ENCODE measurements at places on chromosomes 12 and 14.

DNA sequence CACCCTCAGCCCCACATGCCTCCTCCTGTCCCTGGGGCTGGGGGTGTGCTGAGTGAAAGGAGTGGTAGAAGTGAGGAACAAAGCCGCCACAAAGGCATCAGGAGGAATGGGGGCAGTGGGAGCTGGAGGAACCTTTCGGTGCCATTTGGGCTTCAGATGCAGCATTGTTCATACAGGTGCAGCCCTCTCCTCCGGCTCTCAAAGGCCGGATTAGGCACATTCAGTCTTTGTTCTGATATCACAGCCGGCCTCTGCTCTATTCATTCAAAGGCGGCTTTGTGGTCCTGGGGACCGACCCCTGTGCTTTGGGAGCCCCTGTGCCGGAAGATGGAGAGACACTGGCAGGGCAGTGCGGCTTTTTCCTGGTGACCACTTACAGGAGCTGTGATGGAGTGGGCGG is 53.2 kb downstream of the SMOC1 start:
- no peak for DNase-seq

GRCh38 chr12:52606581-52607218 is 5.4 kb upstream of the KRT72 start:
- DNase-seq, result no peak

DNA sequence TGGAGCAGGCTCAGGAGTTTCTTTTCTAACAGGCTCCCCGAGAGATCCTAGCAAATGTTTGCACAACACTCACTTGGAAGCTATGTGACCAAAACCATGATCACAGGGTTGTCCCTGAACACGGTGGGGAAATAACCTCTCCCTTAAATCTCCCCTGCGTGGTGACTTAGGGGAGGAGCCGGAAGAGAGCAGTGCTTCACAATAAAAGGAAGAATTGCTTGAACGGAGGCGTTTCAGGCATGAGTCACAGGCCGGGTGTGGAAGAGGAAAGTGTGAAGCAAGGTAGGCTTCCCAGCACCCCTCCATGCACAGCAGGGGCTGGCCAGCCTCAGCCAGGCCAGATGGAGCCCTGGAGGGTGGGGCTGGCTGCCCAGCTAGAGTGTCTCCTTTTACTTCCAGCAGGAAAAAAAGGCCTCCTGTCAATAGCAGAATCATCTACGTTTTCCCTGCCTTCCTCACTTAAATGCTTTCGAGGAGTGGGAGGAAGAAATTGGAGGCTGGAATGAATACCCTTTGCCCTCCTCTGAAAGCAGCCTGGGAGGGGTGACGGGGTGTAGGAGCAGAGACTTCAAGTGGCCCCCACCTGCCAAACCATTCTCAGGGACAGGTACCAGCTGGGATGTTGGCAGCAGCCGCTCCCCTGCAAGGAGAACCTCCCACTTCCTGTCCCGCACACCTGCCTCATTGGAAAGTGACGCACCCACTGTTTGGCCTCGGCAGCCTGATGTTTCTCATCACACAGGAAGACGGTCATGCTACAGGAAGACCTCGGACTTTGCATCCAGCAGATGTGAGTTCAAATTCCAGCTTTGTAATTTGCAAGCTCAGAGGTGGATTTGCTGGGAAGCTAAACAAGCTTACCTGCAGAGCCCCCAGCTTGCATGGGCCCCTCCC is 30.1 kb upstream of the PPP2R5C start:
- DNase-seq, result peak; percentile 80

GRCh38 chr14:54202288-54202687 is 194.5 kb upstream of the CDKN3 start:
- DNase-seq, result no peak

DNA sequence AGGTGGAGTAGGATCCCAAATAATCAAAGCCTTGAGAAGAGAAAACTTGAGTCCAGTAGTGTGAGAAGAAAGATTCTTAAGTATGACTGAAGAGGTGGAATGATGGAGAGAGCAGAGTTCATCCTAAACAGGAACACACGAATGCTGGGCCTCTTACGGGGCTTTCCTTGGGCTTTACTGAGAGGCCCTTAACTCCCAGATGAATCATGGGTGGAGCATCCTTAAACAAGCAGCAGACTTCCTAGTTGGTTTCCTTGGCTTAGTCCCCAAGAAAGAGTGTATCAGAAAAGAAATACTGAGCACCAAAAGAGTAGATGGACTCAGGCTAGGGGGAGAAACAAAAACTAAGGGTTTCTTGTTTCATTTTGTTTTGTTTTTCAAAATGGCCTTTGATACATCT is 132.5 kb downstream of the GPR135 start:
- DNase-seq, result no peak

DNA sequence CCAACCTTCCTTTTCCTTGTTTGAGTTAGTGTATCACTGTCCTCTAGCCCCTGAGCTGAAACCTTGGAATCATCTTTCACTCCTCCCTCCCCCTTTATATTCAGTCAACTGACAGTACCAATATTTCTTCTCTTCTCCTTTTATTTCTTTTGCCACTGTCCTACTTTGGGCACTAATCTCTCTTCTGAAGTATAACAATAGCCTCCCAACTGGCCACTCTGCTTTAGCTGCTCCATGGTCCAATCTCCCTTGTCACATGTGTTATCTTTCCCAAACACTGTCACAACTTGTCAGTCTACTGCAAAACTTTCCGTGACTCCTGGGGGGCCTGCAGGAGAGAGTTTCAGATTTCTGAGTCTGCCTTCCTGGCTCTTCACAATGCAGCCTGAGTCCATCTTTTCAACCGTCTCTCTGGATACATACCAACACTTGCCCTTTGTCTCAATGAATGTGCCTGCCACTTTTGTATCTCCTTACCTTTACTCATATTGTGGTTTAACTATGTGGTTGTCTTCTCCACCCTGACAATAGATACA is 471.2 kb downstream of the DIO2 start:
- no peak for DNase-seq

- DNase-seq, result peak; percentile 76
Measured at GRCh38 chr12:124713436-124714082, 146.1 kb upstream of the NCOR2 start.

DNA sequence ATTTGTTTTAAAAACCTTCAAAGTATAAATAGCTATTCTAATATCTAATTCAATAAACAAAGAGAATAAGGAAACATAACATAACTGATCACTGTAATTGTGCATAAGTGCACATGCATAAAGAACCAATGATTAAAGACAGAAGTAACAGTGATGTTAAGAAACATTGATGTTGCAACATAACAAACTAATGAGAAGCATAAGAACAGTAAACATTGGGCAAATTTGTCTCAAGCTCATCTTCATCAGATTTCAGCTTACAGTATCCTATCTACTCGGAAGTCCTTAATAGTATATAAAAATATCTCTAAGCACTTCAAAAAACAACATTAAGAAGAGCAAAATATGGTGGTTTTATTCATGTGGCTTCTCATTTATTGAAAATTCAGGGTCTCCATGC is 97.6 kb downstream of the GARIN6 start:
- no peak for DNase-seq

GRCh38 chr12:44976246-44976645 is 74.7 kb downstream of the DBX2 start:
- no peak for DNase-seq

DNA sequence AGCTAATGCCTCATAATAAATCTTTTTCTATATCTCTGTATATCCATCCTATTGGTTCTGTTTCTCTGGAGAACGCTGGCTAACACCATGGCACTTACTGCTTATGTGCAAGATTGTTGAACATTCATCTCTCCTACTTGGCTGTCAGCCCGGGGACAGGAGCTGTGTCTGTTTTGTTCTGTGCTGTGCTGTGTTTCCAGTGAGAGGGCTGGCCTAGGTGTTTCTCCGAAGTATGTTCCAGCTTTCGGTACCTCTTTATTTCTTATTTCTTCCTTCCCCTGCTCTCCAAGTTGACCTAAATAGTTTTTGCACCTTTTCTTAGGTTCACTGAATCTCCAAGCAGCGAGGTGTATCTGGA is 18.8 kb upstream of the NR4A1 start:
- DNase-seq, result no peak

- DNase-seq, result no peak
Measured at GRCh38 chr12:87756111-87756510, 273.1 kb downstream of the C12orf50 start.

DNA sequence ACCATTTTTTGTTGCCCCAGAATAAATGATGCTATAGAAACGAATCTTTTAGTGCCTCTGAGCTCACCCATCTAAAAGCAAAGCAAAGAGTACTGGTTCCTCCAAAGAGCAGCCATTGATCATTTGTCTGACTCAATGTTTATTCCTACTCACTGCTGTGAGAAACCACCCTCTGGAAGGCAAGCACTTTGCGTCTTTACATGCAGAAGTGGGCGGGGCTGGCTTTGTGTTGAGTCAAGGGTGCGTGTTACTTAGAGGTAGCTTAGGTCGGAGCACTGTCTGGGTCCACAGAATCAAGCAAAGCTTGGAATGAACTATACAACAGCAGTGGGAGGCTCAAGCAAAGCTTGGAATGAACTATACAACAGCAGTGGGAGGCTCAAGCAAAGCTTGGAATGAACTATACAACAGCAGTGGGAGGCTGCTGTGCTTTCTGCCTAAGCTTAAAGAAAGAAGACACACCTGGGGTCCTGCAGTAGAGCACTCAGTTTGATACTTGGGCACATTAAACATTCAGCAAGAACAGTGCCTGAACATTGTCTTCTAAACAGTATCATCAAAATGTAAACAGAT is 77.2 kb upstream of the PRICKLE1 start:
- DNase-seq, result no peak

DNA sequence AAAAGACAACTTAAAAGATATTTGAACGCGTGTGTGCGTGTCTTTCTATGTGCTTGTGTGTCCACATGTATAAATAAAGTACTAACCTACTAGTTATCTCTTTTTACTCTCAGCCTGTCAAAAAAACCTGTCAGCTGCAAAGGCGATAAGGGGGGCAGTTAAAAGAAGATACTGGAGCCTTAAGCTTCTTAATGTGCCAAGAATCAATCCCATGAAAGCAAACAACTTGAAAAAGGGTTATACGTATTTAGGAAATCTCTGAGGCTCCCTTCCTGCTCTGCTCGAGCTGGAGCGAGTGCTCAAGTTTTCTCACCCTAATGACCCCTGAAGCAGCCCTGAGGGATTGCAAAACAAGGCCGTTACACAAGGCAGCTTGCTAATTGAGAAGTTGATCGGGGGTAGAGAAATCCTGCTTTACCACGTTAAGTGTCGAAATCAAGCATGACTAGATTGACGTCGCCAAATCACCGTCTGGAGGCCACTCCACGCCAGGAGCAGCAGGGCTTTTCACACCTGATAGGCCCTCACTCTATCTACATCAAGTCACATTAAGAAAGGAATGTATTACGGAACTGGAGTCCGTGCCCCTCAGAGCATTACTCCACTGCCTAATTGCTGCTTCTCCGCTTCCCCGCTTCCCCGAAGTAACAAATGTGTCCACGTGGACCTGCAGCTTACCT is 32.4 kb downstream of the LMO3 start:
- no peak for DNase-seq

GRCh38 chr12:121423682-121424623 is 24.0 kb downstream of the RNF34 start:
- DNase-seq, result no peak

DNA sequence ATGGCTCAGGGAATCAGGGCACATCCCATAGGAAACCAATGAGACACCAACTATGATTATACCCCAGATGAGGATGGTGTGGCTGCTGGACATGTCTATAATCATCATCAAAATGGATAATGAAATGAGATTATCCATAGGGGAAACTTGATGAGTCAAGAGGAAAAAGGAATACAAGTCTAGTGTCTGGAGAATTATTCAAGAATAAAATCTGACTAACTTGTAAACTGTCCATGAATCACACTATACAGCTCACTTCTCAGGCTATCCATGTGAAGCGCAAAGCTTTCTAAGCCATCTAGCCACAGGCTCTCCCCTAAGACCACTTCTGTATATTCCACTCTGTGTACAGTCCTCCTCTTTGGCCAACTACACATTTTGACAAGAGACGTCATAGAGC is 52.5 kb downstream of the DUSP16 start:
- DNase-seq, result no peak

DNA sequence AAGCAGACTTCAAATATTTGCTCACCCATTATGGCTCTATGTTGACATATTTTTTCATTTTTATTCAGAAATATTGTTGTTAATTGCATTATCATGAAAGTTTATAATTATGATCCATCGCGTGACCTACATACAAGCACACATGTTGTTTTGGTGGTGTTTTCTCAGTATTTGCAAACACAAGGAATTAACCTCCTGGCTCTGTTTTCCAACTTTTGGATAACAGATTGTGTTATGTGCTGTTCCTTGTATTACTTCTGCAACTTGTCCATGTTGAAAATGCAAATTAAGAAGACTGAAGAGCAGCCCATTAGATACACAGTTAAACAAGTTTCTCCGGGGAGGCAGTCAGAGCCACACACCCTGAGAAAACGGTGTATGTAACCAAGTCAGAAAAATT is 201.2 kb downstream of the SEC23A start:
- no peak for DNase-seq

- DNase-seq, result no peak
Measured at GRCh38 chr12:69655616-69656340, 43.3 kb downstream of the BEST3 start.

DNA sequence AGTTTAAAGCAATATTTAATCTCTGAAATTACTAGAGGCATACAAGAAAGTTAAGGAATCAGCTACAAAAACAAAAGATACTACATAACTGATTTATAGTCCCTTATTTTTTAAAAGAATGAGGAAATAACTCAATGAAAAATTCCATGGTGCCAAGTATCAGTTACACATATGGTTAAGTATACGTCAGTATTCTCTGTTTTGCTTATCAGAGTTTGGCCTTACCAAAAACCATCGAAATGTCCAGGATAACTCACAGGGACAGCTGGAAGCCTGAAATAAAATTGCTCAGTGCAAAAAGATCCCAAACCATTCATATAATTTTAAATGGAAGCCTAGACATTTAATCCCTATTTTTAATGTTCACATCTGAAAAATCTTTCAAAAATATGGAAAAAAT is 3.6 kb downstream of the CFL2 start:
- DNase-seq, result no peak

DNA sequence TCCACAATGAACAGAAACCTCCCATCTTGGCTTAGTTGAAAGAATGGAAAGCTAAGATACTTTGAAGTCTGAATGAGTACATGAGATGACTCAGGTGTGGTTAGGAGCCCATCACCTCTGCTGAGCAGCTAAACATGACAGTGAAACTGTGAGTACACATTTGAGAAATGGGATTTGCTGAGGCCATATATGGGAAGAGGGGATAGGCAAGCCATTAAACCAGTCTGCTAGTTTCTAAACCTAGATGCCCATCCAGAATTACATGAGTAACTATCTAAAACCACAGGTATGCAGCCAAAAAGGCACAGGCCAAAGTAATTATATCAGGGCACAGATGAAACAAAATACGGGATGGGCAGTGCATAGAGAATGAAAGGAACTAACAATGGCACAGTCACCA is 41.2 kb downstream of the NKX2-1 start:
- peak; percentile 1 for DNase-seq

DNA sequence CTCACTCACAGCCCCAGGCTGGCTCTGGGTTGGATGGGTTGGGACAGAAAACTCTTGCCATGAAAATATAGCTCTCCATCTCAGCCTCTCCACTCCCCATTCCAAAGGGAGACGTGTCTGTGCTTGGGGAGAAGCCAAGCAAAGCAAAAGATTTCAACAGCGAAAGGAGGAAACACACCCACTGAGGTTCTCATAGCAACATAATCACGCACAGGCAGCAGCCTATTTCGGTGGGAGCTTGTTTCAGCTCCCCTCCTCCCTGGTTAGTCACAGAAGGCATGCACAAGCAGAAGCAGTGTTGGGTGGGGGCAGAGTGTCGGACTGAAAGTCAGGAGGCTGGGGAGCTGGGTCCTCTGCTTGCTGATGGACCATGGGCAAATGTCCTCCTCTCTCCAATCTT is 1.9 kb upstream of the PRMT8 start:
- DNase-seq, result no peak

GRCh38 chr14:101556566-101557320 is 4.6 kb upstream of the DIO3 start:
- DNase-seq, result no peak

All from stimulated activated CD4-positive, alpha-beta T cell treated with anti-CD3 and anti-CD28 coated beads, Interleukin-12 subunit alpha, Interleukin-12 subunit beta, amount 100 ng/mL, for 48 hours (primary cell).